ENCODE measurements at places on chromosomes 7 and 10.

DNA sequence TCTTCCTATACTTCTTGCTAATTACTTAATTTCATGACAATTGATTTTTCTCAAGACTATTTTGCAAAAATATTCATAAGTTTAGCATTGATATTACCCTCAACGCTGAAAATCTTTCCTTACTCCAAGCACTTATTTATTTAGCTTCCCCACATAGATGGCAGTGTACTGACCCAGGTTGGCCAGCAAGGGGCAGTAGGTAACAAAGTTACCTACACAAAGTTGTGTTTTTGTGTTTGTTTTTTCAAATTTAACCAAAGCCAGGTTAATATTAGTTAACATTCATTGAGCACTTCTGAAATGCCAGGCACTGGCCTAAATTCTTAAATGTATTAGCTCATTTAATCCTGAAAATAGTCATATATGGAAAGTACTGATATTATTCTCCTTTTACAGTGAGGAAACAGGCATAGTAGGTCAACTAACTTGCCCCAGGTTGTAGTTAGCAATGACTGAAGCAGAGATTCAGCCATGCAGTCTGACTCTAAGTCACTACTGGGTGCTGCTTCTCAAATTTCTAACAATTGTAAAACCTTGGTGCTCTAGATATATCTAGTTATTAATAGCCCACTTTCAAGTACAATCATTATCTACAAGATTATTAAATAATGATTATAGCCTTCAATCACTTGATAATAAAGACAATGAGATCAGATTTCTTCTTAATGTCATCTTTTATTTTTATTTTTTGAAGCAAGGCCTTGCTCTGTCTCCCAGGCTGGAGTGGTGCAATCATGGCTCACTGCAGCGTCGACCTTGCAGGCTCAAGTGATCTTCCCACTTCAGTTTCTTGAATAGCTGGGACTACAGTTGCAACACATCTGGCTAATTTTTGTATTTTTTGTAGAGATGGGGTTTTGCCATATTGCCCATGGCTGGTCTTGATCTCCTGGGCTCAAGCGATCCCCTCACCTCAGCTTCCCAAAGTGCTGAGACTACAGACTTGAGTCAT, 5.8 kb upstream of the GGCT start:
- DNase-seq: peak; percentile 60

GRCh38 chr10:78921895-78922294, 146.9 kb upstream of the ZMIZ1 start:
- no peak for DNase-seq

- no peak for DNase-seq
Measured at GRCh38 chr10:28305553-28305952, 2.7 kb upstream of the MPP7 start.

GRCh38 chr10:132363921-132364593, 32.1 kb downstream of the LRRC27 start:
- DNase-seq: peak; percentile 20

DNA sequence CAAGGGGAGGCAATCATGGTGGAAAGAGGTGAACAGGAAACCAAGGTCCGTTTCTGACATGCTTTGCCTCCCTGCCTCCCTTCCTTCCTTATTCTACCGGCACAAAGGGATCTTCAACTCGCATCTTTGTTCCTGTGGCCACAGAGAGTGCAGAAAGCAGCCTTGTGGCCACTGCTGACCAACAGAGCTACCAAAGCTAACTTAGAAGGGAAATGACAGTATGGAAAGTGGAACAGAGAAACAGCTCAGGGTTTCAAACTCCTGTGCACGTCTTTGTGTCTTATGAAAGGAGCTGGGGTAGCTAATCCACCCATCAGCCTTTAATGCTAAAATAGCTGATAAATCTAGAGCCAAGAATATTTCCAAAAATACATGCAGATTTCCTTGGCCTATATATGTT, 588.0 kb downstream of the SORCS1 start:
- no peak for DNase-seq

- DNase-seq: no peak
Measured at GRCh38 chr7:120825576-120825975, 32.4 kb downstream of the TSPAN12 start.

- no peak for DNase-seq
Measured at GRCh38 chr10:72074574-72075375, 13.6 kb downstream of the SPOCK2 start.

DNA sequence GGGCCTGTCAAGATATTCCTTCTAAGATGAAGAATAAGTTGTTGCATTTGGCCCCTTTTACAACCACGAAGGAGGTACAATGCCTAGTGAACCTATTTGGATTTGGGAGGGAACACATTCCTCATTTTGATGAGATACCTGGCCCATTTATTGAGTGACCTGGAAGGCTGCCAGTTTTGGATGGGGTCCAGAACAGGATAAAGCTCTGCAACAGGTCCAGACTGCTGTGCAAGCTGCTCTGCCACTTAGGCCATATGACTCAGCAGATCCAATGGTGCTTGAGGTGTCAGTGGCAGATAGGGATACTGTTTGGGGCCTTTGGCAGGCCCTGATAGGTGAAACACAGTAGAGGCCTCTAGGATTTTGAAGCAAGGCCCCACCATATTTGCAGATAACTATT, 704.6 kb downstream of the CCSER2 start:
- no peak for DNase-seq

DNA sequence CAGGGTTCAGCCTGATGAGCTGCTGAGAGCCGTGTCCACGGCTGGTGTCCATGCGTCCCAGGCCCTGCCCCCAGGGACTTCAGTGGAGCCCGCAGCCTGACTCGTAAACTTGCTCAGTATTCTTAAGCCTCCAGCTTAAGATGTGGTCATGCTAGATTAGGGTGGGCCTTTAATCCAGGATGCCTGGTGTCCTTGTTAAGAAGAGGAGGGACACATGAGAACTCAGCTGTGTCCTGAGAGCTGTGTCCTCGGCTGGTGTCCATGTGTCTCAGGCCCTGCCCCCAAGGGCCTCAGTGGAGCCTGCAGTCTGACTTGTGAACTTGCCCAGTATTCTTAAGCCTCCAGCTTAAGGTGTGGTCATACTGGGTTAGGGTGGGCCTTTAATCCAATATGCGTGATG, 23.0 kb downstream of the DOCK1 start:
- no peak for DNase-seq

DNA sequence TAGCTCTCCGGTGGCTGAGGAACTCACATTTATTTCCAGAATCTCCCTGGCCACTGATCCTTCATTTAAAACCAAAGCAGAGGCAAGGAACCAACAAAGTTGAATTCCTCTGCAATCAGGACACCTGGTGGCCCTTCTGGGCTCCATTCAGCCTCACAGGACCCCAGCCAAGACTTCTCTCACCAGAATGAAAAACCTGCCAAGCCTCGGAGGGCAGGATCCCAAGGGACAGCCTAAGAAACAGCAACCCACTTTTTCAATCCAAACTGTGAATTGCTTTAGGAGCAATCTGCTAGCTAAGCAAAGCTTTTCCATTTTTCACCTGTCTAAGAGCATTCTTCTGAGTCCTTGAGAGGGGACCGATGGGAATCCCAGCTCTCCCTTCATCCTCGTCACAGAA, 34.6 kb downstream of the OAT start:
- DNase-seq: no peak

DNA sequence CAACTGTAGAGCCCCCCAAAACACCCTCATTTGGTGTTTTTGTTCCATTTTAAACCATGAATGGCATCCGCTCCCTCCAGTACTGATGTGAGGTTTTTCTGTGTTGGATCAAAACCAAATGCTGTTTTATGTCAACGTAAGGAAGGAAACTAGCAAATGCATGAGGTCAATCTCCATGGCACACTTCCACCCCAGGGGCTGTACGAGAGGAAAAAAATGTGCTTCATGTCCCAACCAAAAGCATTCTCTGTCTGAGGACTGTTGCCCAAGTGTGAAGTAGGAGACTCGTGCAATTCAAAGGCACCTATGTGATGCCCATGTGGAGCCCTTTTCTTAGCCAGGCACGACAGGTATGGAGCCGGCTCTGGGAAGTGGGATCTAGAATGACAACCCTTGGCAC, 180.3 kb upstream of the MKI67 start:
- DNase-seq: no peak

DNA sequence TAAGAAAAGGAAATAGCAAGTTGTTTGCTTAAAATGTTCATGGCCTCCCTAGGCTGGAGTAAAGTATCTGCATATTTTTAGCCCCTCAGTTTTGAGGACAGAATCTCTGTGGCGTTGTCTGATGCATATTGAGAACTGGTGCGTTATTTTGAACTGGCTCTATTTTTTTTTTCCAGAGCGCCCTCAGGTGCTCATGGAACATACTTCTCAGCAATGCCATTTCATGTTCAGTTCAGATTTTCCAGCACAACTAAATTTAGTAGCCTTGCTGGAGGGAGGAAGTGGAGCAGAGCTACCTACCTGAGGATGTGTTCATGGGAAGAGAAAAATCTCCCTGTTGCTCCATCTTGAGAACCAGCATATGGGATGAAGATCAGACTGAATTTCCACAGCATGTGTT, 870.5 kb downstream of the LRMDA start:
- no peak for DNase-seq

- DNase-seq: peak; percentile 61
Measured at GRCh38 chr10:52818019-52818418, 45.4 kb upstream of the MBL2 start.

- DNase-seq: no peak
Measured at GRCh38 chr10:13730306-13730652, 143.5 kb downstream of the PRPF18 start.

DNA sequence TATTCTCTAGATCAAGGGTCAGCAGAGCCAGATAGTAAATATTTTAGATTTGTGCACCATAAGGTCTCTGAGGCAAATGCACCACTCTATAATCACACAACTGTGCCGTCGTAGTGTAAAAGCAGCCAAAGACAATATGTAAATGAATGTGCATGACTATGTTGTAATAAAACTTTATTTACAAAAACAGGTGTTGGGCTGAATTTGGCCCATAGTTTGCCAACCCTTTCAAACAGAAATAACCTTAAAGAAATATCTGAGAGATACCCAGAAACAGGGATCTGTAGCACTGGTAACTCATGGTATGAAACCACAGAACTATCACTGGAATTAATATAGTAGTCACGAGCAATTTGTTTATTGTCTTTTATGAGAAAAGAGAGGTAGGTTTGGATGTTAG, 86.0 kb downstream of the ARID5B start:
- DNase-seq: no peak

- no peak for DNase-seq
Measured at GRCh38 chr7:130789436-130789835, 55.4 kb upstream of the KLF14 start.

GRCh38 chr10:95295031-95295755, 4.4 kb upstream of the PDLIM1 start:
- DNase-seq: peak; percentile 61

- no peak for DNase-seq
Measured at GRCh38 chr7:102843850-102844249, 69.0 kb upstream of the LRRC17 start.

GRCh38 chr10:92265687-92266258, 25.1 kb downstream of the CPEB3 start:
- no peak for DNase-seq

DNA sequence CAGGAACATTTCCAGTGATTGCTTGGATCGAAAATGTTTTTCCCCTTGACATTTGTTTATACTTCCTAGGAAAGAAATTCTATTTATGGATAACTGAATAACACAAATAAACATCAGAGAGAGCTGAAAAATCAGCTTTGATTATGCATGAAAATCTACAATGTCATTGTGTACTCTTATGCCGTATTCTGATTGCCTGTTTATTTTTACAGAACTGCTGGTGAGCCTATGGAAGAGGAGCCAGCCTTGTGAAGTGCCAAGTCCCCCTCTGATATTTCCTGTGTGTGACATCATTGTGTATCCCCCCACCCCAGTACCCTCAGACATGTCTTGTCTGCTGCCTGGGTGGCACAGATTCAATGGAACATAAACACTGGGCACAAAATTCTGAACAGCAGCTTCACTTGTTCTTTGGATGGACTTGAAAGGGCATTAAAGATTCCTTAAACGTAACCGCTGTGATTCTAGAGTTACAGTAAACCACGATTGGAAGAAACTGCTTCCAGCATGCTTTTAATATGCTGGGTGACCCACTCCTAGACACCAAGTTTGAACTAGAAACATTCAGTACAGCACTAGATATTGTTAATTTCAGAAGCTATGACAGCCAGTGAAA, 121.5 kb downstream of the TWIST1 start:
- DNase-seq: no peak

DNA sequence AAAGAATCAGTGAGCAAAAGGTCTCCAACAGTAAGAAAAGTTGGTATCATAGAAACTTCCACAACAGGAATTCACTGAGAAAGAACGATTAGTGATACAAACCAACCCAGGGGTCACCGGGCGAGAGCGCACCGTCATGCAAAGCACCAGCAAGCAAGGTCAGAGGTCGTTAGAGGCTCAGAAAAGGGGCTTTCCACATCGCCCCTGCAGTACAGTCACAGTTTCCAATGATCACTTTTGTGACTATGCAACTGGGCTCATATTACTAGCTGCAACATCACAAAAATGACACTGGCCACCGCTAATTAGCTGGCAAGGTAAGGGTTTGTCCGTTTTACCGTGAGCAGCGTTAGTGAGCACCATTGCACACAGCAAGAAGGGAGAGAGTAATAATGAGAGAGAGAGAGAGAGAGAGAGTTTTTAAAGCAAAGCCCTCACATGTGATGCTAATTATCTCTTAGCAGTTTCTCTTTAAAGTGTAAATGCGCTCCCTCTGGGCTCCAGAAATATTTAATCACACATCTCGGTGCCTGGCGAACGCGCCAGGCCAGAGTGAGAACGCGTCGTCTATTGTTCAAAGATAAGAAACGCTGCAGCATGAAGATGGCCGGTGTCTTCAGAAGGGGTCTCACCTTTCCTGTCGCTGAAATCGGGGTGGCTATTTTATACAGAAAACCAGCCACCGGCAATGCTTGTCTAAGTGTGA, 237.5 kb downstream of the DNAJB6 start:
- no peak for DNase-seq

- no peak for DNase-seq
Measured at GRCh38 chr10:60246382-60246781, 143.3 kb downstream of the ANK3 start.

- no peak for DNase-seq
Measured at GRCh38 chr7:44689427-44689826, 59.2 kb upstream of the ZMIZ2 start.

DNA sequence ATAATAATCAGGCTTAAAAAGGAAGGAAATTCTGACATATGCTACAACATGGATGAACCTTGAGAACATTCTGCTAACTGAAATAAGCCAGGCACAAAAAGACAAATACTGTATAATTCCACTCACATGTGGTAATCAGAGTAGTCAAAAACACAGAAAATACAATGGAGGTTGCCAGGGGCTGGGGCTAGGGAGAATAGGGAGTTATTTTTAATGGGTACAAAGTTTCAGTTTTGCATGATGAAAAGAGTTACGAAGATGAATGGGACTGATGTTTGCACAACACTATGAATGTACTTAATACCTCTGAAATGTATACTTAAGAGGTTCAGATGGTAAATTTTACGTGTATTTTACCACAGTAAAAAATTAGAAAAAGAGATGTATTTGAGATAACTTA, 145.6 kb downstream of the DOCK4 start:
- no peak for DNase-seq

Measured in erythroblast (primary cell).